ENCODE measurements at places on chromosomes 16 and 17.

- DNase-seq = no peak
Observed at GRCh38 chr16:84308120-84308519, 13.4 kb downstream of the WFDC1 start.

GRCh38 chr16:28042811-28043210 lies 20.7 kb downstream of the GSG1L start:
- DNase-seq = no peak

- no peak for DNase-seq
Observed at GRCh38 chr16:24168856-24169255, 87.3 kb upstream of the CACNG3 start.

GRCh38 chr17:46869296-46869695 lies 17.9 kb downstream of the WNT9B start:
- DNase-seq = no peak

GRCh38 chr16:79124016-79124756 lies 476.4 kb downstream of the MAF start:
- no peak for DNase-seq

DNA sequence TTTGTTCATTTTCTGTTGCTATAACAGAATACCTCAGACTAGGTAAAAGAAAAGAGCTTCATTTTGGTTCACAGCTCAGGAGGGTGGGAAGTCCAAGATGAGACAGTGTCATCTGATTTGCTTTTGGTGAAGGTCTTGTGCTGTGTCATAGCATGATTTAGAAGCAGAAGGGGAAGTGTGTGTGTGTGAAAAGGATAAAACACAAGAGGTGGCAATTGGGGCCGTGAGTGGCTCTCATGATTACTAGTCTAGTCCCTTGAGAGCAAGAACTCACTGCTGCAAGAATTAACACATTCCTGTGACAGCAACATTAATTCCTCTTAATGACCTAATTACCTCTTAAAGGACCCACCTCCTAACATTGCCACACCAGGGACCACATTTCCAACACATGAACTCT lies 8.3 kb downstream of the SLC35G3 start:
- no peak for DNase-seq

- DNase-seq = no peak
Observed at GRCh38 chr17:68175905-68176304, 71.9 kb upstream of the AMZ2 start.

DNA sequence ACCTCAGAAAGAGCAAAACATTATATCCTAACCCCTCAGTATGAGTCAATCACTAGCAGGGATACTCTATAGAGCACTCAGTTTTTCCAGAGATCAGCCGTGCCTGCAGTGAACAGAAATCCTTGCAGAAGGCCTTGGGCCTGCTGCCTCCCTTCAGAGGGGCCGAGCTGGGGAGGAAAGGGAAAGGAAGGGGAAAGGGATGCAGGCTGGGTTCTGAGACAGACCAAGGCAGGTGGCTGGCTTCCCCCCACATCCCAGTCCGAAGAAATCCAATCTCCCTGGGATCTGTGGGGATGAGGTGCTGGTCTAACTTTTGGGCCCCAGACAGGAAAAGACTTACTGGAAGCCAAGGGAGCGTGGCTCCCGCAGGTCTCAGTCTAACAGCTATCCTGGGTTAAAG lies 25.3 kb downstream of the SRL start:
- DNase-seq = no peak

DNA sequence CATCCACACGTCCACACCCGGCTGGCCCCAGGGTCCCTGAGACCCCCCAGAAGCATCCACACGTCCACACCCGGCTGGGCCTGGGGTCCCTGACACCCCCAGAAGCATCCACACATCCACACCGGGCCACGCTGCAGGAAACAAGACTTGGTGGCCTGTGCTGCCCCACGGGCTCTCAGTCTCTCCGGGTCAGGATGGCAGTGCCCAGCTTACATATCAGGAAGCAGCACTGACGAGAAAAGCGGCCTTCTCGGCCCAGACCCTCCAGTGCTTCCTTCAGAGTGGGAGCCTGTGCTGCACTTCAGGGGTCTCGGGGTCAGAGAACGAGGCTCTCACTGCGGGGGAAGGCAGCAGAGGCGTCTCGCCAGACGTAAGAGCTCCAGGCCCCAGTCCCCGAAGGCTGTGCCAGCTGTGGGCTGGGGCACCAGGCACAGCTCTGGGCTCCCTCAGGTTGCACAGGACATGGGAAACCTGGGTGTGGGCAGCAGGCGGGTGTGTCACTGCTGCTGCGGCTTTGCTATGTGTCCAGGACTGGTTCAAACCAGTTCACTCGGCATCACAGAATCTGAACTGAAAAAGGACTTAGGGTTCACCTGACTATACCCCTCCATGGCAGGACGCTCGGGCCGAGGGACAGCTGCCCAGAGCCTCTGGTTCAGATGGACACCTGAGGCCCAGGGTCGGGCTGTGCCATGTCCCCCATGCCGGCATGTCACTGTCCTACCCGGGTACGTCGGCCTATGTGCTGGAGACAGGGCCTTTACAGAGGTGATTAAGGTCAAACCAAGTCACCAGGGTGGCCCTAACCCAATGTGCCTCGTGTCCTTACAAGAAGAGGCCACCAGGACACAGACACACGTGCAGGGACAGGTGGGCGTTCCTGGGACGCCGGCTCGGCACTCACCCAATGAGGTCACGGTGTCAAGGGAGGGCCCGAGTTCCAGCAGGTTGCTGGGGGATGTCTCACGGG lies 40.2 kb upstream of the CHMP6 start:
- DNase-seq = no peak

GRCh38 chr16:22191532-22192260 lies 14.4 kb upstream of the EEF2K start:
- DNase-seq = no peak

- DNase-seq = no peak
Observed at GRCh38 chr16:52861614-52862022, 191.1 kb downstream of the CHD9NB start.

GRCh38 chr16:10741844-10742243 lies 1.8 kb upstream of the NUBP1 start:
- no peak for DNase-seq

- DNase-seq = no peak
Observed at GRCh38 chr17:77490361-77491183, 349.8 kb downstream of the SEC14L1 start.

DNA sequence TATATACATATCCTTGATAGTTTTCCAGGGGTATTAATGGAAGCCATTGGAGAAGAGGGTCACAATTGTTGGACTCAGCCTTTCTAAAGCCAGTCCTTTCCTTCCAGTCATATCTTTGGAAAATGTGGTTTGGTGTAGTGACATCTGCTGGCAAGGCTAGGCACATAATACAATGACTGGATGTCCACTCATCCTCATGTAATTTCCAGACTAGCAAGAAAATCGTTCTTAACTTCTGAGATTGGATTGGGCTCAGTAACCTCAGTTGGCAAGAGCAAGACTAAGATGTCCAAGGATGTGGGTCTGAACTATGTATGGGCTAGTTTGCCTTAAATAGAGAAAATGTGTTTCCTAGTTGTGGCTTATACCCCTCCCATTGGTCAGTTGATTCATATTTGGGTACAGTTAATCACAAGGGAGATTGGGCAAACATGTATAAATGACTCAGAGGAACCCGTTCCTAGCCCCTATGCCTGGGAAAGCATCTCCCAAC lies 8.7 kb upstream of the KAT7 start:
- DNase-seq = no peak

DNA sequence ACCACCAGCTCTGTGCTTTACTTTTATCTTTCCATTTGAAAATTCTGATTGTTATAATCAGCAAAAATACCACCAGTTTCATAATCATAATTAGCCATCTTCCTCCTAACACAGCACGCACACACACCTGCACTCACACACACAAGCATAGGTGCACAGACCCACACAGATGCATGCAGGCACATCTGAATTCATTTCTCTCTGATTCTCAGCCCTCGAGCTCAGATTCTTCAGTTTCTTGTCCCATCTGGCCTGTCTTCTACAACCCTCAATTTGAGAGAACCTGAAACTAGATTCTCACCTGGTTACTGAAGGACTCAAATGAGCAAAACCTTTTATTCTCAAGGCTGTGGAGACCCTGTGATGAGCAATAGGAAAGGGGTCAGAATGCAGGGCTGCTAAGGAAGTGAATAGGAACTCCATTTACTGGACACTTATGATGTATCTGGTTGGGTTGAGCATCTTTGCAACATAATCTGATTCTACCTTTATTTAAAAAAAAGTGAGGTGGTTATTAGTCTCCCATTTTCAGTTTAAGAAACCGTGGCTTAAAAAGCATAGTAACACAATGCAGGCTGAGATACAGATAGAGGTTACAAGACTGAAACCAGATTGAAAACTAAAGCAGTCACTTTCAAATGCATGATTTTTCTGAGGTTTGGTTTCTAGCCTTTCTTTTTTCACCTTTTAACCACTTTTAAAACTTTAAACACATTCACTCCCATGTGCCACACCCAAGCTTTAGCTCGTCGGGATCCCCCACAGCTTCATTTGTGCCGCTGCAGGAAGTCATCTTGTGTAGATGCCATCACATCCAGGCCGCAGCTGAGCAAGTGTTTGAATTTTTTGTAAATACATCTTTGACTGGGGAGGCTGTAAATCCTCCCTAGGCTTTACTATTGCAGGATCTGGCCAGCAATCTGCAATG lies 9.4 kb downstream of the KRT33A start:
- DNase-seq = no peak

- DNase-seq = peak; percentile 23
Observed at GRCh38 chr17:42484304-42484703, 25.6 kb downstream of the ATP6V0A1 start.

DNA sequence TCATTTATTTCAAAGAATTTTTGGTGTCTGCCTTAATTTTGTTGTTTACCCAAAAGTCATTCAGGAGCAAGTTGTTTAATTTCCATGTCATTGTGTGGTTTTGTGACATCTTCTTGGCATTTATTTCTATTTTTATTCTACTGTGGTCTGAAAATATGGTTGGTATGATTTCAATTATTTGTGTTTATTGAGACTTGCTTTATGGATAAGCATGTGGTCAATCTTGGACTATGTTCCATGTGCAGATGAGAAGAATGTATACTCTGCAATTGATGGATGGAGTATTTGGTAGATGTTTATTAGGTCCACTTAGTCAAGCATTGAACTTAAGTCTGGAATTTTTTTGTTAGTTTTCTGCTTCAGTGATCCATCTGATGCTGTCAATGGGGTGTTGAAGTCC lies 383.0 kb downstream of the PMP22 start:
- DNase-seq = no peak

- no peak for DNase-seq
Observed at GRCh38 chr16:15608398-15609285, 34.3 kb downstream of the MARF1 start.

GRCh38 chr16:87959391-87959990 lies 8.3 kb downstream of the BANP start:
- no peak for DNase-seq

DNA sequence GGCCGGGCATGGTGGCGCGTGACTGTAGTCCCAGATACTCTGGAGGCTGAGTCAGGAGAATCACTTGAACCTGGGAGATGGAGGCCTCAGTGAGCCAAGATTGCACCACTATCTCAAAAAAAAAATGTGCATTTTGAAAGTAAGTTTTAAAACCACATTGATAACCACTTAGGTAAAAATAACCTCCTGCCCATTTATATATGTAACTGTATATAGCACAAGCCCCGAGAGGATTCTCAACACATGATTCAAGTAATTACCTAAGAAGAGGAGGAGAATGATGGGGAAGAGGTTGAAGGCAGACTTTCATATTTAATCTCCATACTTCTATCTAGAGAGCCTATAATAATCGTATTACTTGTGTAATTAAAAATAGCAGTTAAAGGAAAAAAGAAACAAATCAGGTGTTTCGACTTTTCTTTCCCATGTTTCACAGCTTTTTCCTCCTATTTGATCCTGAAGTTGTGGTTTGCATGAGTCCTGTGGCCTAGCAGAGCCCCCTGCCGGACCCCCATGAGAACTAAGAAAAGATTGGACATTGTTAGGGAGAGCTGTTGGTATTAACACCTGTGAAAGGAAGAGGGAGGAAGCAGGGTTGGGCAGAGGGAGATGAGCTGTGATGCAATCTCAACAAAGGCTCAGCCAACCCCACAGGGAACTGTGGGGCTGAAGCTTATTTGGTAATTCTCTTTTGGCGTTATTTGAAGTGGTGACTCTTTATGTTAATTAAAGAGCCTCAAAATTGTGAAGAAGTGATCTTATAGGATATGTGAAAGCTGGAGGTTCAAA lies 22.1 kb downstream of the PMFBP1 start:
- no peak for DNase-seq

DNA sequence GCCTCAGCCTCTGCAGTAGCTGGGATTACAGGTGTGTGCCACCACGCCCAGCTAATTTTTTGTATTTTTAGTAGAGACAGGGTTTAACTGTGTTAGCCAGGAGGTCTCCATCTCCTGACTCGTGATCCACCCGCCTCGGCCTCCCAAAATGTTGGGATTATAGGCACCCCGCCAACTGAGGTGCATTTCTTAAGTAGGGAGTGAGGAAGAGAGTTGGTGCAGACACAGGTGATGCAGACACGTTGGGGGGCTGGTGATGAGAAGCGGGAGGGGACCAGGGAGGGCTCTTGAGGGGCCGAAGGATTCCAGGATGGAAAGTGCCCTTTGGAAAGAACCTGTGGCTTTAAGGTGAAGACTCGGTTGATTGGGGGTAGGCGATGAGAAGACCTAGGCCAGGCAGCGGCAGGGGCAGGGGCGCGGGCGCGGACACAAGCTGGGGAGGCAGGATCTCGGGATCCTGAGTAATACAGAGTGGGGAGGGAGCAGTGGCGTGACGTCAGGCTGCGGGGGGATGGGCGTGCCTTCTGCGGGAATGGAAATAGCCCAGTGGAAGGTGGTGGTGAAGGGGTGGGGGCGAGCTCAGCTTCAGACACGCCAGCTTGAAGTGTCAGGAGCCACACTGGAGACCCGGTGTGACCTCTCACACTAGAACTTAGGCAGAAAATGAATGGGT lies 2.5 kb upstream of the ATP6V0C start:
- no peak for DNase-seq

- no peak for DNase-seq
Observed at GRCh38 chr17:35774499-35774898, 13.8 kb downstream of the C17orf50 start.

DNA sequence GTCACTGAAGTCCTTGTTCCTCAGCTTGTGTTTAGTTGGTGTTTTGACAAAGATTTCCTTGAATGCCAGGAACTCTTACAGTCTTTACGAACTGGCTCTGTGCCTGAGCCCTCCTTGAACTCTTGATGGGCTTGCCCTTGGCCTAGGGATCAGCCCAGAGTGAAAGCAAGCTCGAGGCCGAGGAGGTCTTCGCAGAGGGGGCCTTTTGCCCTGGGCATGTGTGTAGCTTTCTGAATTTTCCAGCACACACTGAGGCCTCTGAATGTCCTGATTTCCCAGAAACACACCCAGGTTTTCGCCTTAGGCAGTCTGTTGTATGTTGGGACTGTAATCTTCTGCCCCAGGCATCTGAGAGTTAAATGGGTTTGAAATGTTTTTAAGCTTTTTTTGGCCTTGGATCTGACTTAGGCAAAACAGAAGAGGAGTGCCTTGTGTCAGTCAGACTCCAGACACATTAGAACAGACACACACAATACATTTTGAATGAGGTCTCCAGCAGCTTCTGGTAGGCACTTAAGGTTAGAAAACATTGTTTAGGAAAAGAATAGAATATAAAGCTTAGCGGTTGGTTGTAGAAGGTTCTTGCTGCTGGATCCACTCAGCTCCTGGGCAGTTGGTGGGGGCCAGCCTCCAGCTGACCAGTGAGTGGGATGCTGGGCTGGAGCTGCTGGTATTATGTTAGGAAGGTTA lies 17.1 kb downstream of the FOXK2 start:
- no peak for DNase-seq
